ENCODE measurements at places on chromosomes 1 and 21. TPM values are rescaled to one million over a fixed set of nuclear protein-coding genes. Genes with fewer than 3 reads are reported as not detected.

The LAD1 gene
- 29.5 TPM for polyA plus RNA-seq

The FAM229A gene
- 9.5 TPM for polyA plus RNA-seq

The ATP6V1G3 gene
- 7.3 TPM for polyA plus RNA-seq

The TRIM63 gene
- 0.87 TPM for polyA plus RNA-seq

The OR2G6 gene
- 0.04 TPM for polyA plus RNA-seq

The STX12 gene
- 41.7 TPM for polyA plus RNA-seq

The ATF6 gene
- polyA plus RNA-seq = 33.9 TPM

The CFHR3 gene
- polyA plus RNA-seq = 0.42 TPM

The AVPR1B gene
- polyA plus RNA-seq = 0.85 TPM

The PTPRF gene
- polyA plus RNA-seq = 244 TPM

DNA sequence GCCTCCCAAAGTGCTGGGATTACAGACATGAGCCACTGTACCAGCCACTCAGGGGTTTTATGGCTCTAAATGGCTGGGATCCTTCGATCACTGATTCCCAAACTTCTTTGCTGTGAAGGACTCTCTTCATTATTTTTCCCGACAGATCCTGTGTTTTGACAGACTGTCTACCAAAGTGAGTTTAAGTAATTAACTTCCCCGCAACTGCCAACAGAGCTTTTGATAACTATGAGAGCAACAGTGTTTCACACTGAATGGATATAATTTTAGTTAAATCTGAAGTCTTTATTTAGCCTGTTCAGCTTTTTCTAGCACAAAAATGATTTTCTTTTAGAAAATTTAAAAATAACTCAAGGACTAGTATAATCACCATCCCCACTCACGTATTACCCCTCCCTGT lies 12.6 kb upstream of the RABIF start:
- no peak for DNase-seq

DNA sequence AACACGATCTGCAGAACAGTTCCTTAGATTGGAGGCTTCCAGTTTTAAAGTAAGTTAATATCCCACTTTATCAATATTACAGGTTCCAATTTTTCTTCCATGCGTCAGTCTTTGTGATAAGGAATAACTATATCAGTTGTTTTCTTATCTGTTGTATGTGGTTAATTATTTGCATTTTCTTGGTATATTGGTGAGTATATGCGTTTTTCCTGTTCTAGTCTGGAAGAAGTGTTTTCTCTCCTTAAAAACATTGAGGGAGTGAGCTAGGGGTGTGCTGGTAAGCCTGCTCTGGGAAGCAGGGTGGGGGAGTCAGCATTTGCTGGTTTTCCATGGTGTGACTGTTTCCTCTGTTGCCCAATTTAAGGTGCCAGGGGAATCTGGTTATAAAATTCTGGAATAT lies 50.2 kb upstream of the KIF1B start:
- no peak for DNase-seq

- no peak for DNase-seq
Measured at GRCh38 chr1:229108598-229109201, 162.2 kb upstream of the RAB4A start.

DNA sequence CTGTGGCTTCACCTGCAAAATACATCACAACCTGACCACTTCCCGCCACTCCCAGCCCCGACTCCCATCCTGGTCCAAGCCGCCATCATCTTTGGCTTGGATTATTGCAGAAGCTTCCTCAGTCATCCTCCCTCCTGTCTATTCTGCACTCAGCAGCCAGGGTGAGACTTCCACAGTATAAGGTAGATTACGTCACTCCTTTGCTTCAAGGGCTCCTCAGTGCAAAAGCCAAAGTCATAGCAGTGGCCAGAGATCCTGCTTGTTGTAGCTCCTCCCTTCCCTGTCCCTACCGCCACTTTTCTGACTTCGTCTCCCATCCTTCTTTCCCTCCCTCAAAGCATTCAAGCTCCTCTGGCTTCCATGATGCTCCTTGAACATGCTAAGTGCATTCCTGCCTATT lies 152.8 kb downstream of the GRIK3 start:
- no peak for DNase-seq

DNA sequence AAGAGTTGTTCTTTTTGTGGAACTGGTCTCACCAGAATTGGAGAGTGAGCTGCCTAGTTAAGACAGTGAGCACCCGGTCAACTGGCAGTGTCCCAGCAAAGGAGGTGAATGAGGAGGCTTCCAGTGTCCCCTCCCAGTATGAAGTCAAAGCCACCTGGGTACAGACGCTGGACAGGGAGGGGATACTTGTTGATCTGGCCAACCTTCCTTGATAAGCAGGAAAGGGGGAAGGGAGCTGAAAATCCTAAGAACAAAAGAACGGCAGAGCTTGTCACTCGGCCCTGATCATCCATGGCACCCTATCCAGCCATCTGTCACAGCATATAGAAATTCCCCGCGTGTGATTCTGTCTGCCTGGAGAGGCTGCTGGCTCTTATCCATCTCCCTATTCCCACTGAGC lies 91.5 kb downstream of the SSBP3 start:
- DNase-seq = no peak

DNA sequence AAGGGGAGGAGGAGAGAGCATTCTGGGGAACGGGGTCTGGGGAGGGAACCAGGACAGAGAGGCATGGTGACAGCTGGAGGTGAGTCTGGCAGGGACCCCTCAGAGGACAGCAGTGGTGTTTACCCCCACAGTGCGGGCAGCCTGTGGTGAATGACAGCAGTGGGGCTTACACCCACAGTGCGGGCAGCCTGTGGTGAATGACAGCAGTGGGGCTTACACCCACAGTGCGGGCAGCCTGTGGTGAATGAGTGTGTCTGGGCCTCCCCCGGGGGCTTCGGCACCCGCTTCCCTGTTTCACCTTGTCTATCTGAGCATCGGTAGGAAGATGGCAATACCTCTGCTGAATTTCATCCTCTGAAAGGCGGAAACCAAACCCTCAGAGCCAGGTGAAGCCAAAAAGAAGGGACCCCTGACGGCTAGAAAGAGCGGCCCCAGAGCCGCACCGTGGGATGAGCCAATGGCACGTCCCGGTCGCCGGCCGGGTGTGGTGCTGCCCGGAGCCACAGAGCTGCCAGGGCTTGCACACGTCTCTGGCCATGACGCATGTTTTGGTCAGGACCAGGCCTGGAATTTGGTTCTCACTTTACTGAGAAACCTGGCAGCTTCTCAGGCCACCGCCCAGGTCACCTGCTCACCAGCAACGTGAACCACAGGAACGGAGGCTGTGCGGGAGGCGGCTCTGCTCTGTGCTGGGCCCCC lies 54.1 kb downstream of the SIK1 start:
- no peak for DNase-seq

GRCh38 chr1:199453723-199454122 lies 573.8 kb upstream of the NR5A2 start:
- no peak for DNase-seq

GRCh38 chr1:36172017-36172747 lies 16.2 kb downstream of the MAP7D1 start:
- no peak for DNase-seq

- DNase-seq = peak; percentile 74
Measured at GRCh38 chr1:152047730-152048415, 11.1 kb upstream of the S100A11 start.

DNA sequence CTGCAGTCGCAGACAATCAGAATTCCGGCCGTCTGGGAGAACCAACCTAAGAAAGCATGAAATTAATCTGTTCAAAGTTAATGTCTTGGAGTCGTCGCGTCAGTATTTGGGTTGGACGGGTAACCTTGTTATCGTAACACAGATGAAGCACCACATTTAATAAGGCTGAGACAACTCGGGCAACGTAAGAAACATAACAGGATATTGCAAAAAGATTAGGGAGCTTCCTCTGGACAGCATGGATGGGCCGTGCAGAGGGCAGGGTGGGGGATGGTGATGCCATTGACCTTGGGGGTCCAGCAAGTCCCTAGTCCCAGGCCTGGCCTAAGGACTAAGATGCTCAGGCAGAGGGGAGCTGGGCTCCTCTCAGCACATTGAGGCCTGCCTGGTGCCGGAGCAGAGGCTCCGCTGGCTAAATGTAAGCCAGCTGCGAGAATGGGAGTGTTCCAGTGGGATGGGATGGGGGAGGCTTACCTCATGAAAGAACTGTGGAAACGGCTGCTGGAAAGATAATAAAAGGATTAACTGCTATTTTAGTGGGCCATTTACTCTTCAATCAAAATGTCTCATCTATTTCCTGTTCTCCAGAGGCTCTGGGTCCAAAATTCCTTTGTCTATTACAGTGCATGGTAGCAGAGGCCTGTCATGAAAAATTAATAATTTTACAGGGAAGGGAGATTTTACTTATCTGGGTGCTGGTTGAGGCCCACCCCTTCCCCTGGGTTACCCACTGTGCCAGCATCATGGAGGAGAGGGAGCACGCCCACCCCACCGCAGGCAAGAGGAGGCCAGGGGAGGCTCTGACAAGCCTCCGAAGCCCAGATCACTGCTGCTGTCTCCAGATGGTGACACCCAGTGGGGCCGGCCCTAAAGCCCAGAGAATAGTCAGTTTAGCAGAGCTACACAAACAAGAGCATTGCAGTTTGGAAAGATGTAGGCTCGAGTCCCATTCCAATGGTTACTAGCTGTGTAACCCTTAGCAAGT lies 131.6 kb downstream of the DMRTB1 start:
- DNase-seq = no peak

- DNase-seq = no peak
Measured at GRCh38 chr1:196131691-196132090, 476.5 kb downstream of the KCNT2 start.

DNA sequence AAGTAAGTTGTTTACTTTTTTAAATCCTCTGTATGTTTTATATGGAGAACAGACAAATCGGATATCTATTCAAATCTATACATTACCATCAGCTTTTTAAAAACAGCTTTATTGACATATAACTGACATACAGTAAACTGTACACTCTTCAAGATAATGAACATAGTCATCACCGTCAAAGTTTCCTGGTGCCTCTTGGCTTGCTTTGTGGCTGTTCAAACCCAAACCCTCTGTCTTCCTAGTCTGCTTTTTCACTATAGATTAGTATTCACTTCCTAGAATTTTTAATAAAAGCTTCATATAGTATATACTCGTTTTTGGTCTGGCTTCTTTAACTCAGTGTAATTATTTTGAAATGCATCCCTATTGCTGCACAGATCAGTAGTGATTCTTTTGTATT lies 56.4 kb upstream of the TPTE start:
- no peak for DNase-seq

DNA sequence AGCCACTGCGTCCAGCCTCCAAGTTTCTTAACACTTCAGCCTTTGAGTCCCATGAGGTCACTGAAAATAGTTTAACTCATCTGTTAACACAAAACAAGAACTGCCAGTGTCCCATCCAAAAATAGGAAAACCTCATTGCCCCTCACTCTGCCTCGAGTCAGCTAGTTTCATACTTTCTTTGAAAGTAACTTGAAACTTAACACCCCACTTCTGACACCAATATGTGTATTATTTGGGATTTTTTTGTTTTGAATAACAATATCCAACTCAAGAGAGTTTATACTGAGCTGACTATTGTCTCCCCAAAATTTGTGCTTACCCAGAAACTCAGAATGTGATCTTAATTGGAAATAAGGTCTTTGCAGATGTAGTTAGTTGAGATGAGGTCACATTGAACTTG lies 16.9 kb upstream of the PIK3CD start:
- DNase-seq = no peak

GRCh38 chr1:192265516-192266173 lies 51.1 kb upstream of the RGS21 start:
- no peak for DNase-seq

- no peak for DNase-seq
Measured at GRCh38 chr1:233459470-233459945, 132.0 kb downstream of the MAP3K21 start.

DNA sequence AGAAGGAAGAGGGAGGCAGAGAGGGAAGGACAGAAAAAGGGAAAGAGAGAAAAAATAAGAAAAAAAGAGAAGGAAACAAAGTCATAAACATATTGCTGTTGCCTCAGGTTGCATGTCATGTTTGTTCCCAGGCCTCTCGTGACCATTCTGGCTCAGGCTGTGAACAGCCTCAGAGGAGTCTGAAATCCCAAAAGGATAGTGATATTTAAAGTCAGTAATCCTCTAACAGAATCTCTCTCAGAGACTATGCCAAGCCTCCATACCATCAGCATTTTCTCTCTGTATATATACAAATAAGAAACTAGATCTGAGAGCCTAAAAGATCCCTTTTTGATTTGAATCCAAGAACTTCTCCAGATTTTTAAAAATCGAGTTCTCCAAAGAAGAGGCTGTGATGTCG lies 35.2 kb downstream of the GORAB start:
- no peak for DNase-seq

DNA sequence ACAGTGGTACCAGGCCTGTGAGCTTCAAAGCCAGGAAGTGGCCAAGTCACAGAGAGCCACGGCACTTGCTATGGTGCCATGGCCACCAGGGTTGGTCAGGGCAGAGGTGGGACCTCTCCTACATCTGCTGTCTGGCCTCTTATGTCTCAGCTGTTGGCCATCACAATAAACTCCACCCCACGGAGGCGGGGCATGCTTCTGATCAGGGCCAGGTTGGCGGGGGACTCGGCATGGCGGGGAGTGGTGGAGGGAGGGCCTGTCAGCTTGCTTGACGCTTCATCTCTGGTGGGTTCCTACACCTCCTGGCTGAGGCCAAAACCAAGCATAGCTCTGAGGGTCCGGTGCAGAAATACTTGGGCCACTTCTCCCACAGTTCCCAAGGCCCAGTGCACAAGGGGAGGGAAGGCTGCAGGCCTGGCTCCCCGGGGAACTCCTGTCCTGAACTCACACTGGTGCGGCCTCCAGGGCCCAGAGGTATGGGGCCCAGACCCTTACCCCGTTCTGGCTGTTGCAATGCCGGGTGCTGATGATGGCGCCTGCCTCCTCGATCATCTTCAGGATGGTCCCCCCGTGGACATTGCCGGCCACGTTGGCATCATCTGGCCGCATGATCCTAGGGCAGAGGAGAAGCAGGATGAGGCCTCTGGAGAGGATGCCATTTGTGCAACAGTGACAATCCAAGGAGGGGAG lies 44.2 kb downstream of the ACOT7 start:
- DNase-seq = no peak

GRCh38 chr1:92356956-92357355 lies 58.1 kb downstream of the RPAP2 start:
- DNase-seq = no peak

DNA sequence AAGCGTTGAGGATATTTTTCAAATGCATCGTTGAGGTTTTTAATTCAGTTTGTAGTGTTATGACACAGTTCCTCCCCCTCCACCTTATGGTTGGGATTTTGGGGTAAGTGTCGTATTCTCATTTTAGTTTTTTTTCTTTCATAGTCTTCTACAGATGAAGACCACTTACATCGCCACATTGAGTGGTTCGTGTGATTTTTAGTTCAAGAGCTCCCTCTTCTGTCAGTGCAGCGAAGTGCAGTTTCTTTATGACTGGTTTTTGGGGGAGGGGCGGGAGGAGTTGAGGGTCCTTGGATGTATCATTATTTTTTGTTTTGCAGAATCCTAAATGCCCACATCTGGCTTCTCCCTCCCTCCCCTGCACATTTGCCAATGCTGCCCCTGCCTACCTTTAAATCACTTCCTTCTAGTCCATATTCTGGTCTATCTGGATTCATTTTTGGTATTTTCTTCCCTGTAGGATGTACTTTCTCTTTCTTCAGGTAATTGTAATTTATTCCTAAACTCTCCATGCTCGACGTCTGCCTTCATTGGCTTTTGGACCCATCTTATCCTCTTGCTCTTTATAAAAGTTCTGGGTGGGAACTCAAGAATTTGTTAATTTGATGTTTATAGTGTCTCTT lies 433.1 kb downstream of the CAMTA1 start:
- no peak for DNase-seq
